ENCODE measurements at places on chromosomes 6 and 20.

- DNase-seq, result no peak
Measured at GRCh38 chr6:111766201-111766857, 106.9 kb downstream of the FYN start.

DNA sequence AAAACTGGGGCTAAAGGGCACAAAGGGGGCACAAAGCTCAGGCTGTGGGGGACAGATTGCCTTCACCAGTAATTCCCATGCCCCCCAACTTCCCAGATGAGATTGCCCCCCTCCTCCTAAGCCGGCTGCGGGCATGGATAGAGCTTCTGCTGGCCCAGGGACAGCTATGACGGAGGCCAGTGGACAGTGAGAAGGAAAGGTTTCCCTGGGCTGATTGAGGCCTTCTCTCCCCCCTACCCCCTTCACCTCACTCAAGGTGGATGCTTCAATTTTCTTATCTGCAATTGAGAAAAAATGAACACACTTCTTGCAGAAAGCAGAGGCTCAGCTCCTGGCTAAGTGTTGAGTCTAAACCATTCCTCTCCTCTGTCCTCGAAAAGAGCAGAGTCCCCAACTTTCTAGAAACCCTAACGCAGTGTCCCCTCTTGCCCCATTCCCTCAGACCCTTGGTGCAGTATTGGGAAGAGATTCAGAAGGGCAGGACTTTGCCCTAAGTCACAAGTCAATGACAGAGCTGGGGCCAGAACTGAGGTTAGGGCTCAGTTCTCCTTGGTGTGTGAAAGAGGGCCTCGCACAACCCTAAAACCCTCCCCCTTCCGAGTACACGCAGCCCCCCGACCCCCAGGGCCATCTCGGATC lies 808 bp downstream of the SDC4 start:
- no peak for DNase-seq

- DNase-seq, result no peak
Measured at GRCh38 chr6:49509342-49509741, 9.6 kb downstream of the GLYATL3 start.

GRCh38 chr6:118544105-118544504 lies 4.0 kb upstream of the PLN start:
- no peak for DNase-seq

DNA sequence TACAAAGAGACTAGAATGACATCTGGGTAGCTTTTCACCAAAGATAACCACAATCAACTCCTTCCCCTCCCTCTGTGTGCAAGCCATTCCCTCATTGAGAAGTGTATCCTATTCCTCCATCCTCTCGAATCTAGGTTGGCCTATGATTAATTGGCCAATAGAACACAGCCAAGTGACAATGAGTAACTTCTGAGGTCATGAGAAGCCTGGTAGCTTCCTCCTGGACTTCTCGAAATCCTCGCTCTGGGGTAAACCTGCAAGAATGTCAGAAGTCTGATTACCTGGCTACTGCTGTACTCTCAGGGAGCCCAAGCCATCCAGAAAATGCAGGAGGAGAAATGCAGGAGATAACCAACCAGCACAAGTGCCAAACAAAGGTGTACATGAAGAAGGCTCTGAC lies 13.1 kb downstream of the ARHGAP18 start:
- no peak for DNase-seq

GRCh38 chr20:24700166-24700860 lies 230.9 kb downstream of the SYNDIG1 start:
- no peak for DNase-seq

DNA sequence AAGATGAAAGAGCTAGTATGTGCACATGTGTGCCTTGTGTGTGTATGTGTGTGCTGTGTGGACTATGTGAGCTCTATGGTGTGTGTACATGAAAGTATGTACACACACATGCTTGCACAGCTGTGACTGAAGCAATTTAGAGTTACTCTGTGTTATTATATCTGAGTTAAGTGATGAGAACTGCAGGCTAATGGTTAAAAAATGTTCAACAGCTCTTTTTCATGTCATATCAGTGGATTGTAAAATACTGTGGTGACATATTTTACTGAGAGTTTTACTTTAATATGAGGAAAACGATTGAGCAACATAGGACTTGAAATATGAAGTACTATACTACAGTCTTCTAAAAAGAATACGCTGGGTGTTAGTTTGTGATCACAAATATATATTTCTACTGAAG lies 195.7 kb upstream of the KCNK16 start:
- no peak for DNase-seq

DNA sequence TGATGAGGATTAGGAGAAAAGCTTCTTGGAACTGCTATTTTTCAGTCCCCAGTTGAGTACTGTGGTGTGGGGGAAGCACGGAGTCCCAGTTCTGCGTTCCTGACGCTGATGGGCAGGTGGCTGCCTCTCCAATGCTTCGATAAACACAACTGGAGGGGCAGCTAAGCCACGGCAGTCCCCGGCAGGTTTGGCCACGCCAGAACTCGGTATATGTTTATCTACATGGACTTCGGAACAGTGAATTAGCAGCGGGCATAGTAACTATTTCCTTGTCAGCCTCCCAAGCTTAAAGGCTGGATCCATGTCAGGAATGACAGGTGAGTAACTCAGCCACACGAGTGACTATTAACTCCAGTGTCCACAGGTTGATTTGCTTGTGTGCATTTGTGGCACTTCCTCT lies 354.4 kb downstream of the ZFAND3 start:
- DNase-seq, result no peak

- DNase-seq, result no peak
Measured at GRCh38 chr6:2509711-2510110, 241.0 kb downstream of the MYLK4 start.

- DNase-seq, result no peak
Measured at GRCh38 chr6:37777272-37777834, 42.2 kb upstream of the ZFAND3 start.

DNA sequence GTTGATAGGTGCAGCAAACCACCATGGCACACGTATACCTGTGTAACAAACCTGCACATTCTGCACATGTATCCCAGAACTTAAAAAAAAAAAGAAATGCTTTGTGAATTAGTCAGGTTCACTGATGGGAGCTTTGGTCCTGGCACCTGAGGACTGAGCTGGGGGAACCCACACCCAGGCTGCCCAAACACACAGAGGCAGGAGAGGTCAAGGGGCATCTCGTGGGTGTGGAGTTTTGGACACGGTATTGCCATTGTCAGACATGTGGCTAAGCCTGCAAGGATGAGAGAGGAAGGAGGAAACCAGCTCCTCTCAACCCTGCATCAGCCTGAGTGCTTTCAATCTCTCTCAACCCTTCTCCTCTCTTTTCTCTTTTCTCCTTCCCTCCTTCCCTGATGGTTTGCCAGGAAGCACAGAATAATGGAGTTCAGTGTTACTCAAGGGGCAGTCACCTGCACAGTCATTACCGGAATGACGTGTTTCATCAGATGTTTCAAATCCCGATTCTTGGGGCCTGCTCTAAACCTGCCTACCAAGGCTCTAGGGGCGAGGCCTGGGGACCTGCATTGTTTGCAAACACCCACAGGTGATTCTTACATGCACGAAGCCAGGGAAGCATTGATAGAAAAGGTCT lies 89.9 kb upstream of the NEDD9 start:
- DNase-seq, result no peak

GRCh38 chr6:25413207-25413905 lies 134.2 kb downstream of the CARMIL1 start:
- DNase-seq, result no peak

- no peak for DNase-seq
Measured at GRCh38 chr6:143642403-143642802, 35.4 kb upstream of the PHACTR2 start.

GRCh38 chr20:22920898-22921297 lies 114.2 kb upstream of the SSTR4 start:
- no peak for DNase-seq

GRCh38 chr6:113924312-113924723 lies 46.6 kb downstream of the HDAC2 start:
- DNase-seq, result no peak

GRCh38 chr20:16128538-16129106 lies 444.6 kb downstream of the KIF16B start:
- no peak for DNase-seq

DNA sequence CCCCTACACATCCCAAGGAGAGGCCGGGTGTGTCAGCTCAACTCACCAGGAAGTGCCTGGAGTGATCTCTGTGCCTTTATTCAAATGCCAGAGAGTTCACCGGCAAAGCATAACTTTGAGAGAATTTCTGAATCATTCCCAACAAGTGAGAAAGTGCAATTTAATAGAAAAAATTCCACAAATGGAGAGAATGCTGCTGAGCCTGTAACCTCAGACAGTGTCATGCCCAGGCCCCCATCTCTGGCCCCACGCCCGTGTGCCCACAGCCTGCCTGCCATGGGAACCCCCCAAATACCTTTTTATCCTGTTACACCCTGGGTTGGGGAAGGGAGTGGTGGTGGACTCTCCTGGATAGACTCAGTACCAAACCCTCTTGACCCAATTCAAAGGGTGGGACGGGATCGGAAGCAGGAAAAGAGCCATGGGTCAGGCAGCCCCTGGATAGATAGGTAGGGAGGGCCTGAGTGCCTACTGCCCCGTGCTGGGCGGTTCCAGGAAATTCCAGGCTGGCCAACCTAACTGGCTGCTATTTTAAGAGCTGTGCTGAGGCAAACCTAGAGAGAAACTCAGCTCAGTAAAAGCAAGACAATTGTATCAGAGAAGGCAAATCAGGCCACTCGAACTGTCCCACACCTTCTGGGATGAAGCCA lies 179.0 kb upstream of the FOXA2 start:
- DNase-seq, result no peak

- no peak for DNase-seq
Measured at GRCh38 chr20:46977204-46977603, 82.6 kb downstream of the EYA2 start.

DNA sequence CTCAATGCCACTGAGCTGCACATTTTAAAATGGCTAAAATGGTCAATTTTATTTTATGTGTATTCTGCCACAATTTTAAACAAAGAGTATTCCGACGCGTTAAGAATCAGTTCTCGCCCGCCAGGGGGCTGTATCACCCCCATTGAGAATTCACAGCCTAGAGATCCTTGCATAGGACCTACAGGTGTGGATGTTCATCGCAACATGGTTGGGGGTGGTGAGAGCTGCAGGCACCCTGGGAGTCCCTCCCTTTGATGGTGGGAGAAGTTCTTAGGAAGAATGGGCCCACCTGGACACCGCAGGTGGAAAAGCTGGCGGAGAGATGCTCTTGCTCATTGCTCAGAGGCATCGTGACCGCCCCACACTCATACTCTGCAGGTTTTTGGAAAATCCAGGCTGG lies 63.5 kb downstream of the SLC2A10 start:
- DNase-seq, result no peak

GRCh38 chr6:36701401-36701991 lies 3.9 kb downstream of the RAB44 start:
- DNase-seq, result no peak

DNA sequence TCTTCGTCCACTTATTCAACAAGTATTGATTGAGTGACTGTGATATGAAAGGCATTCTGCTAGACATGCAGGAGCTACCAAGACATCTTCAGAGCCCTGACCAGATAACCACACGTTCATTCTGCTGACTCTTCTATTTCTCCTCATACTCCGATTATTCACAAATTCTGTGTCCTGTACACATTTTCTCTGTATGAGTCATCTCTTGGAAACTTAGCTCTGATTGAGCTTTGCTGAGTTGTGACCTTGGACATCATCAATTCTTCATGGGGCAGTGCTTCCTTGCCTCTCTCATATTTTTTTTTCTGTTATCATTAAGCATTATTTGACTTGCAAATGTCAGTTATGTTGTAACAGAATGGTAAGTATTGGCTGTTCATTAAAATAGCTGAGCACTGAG lies 351.6 kb upstream of the CNR1 start:
- no peak for DNase-seq

- peak; percentile 96 for DNase-seq
Measured at GRCh38 chr6:108714101-108714765, 134.0 kb upstream of the ARMC2 start.

GRCh38 chr20:23167431-23167830 lies 81.3 kb upstream of the CD93 start:
- no peak for DNase-seq

DNA sequence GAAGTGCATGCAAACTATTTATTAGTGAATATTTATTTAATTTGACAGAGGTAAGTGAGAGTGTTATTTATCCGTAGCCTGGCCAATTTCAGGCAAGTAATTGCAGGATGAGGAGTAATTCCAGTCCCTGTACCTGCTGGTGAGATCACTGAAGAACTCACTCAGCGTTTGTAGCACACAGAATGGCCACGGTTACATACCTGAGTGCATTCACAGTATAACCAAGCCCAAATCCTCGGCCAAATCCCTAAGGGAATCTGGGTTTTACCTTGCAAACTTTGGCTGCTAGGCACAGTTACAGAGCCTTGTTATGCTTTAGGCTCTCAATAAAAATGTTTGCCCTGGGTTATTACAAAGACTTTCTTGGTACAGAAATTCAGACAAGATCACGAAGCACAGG lies 93.3 kb downstream of the KCNQ5 start:
- no peak for DNase-seq

DNA sequence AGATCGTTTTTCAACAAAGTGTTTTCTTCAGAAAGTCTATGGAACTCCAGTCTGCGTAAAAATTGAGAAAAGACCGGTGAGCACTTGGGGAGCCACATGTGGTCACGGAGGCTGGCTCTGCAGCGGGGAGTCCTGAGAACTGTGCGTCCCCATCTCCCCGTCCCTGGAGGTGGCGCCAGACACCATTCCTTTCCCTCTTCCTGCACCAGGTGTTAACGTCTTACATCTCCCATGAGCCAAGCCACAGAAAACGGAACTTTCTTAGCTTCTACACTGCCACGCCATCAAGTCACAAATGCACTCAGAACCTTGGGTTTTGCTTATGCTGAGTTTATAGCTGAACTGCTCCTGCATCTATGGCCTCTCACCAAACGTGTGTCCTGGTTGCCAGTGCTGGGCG lies 62.6 kb downstream of the GINS1 start:
- no peak for DNase-seq

DNA sequence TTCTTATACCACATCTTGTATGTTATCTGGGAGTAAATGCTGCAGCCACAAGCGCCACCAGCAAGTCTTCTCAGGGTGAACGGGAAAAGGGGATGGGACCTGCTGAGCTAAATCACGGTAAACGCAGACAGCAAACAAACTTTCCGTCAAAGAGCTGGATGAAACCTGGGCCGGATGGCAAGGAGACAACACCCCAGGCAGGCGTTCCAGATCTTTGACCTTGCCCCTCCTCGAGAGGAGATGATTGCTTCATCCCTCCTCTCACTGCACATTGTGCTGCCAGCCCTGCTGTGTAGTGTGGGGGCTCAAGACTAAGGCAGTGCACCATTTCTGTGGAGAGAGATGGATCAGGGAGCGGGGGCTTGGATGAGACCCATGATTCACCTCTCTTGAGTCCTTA lies 9.8 kb downstream of the RAET1E start:
- DNase-seq, result no peak
